G401 (cell line): ENCODE measurements at places on chromosomes 16 and 17.
A peak's percentile ranks its signal among the peaks of the same experiment; 100 is the strongest.

GRCh38 chr16:31472709-31473203 is 804 bp downstream of the TGFB1I1 start:
- DNase-seq = peak; percentile 89

DNA sequence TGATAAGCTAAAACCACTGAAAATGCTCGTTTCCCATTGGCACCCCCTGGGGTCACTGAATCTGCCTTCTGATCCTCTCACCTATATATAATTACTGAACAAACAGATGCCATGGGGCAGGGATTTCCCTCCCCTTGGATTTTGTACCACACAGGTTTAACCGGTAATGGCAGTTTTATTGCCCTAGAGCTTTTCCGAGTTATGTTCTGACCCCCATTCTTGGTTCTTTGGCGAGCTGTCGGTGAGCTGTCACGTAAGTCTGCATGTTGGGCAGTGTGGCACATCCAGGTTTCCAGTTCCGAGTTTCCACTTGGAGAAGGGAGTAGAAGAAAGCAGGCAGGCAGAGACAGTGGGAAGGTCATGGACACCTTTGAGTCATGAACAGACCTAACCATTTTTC is 7.1 kb downstream of the TMEM97 start:
- no peak for DNase-seq

DNA sequence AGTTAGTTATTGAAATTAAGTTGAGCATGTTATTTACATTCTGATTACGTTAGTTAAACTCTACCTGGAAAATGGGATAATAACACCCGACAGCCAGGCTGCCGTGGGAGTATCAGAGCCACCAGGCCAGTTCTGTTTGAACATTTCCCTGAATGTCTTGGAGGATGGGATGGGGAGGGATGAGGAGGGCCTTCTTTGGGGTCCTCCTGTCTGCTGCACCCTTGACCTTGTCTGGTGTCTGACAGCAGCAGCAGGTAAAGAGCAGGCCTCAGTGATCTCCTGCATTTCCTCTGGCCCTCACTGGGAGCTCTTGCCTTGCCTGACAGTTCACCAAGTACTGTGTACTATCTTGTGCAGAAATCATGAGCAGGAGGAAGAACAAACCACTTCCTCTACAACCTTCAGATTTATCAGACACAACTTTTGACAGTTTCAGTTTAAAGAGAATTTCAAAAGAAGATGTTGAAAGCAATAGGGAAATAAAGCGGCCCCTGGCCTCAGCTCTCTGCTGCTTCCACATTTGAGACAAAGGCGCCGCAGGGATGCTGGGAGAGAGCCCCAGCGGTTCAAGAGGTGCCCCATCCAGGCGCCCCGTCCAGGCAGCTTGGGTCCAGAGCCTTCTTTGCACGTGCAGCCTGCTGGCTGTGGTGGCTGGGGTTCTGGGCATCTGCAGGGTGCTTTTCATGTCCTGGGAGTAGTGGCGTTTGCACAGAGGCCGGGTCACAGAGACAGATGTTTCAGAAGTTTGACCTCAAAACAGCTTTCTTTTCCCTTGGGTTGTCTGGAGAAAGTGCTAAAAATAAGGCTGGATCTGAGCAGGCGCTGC is 25.3 kb downstream of the CMIP start:
- no peak for DNase-seq

- DNase-seq = no peak
Observed at GRCh38 chr17:61160204-61160603, 239.4 kb upstream of the TBX2 start.

GRCh38 chr16:80300456-80300855 is 240.3 kb upstream of the DYNLRB2 start:
- DNase-seq = no peak

DNA sequence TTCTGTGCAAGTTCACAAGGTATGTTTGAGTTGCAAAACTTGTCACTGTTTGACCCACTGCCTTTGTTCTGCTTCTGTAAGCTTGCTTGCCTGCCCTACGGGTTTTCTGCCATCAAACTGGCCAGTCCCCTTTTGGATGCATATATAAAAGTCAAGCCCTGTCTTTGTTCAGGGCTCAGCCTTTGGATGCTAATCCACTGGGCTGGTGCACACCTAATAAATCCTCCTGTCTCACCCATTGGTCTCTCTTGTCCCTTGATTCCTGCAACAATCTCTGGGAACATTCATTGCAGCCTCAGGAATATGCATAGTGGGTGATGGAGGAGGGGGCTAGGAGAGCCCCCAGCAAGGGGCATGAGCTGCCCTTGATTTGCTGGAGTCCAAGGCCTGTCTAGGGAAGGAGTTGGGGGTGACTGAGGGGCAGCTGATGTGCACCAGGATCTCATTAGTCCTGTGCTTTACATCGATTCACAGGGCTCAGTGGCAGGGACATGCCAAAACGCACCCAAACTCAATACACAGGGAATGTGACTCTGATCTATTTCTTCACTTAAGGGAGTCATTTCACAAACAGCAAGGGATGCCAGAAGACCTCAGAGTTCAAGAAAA is 225.4 kb upstream of the NLRP1 start:
- DNase-seq = no peak

DNA sequence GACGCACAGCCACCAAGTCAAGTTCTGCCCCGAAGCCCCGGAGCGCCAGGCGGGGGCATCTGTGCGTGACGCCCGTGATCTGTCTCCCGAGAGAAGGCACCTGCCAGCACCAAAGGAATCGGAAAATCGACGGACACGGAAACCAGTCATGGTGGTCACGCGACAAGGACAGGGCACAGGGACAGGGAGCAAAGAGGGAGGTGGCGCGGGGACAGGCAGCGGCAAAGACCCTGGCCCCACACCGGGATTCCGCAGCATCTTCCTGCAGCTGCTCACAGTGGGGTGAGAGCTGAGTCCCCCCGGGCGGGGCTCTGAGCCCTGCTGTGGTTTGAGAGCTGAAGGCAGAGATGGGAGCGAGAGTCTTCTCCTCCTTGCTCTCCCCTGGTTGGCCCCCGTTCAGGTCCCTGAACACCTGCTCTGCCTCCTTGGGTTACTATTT is 56.4 kb downstream of the ABR start:
- no peak for DNase-seq

GRCh38 chr17:77968788-77969187 is 10.3 kb downstream of the TNRC6C start:
- no peak for DNase-seq

DNA sequence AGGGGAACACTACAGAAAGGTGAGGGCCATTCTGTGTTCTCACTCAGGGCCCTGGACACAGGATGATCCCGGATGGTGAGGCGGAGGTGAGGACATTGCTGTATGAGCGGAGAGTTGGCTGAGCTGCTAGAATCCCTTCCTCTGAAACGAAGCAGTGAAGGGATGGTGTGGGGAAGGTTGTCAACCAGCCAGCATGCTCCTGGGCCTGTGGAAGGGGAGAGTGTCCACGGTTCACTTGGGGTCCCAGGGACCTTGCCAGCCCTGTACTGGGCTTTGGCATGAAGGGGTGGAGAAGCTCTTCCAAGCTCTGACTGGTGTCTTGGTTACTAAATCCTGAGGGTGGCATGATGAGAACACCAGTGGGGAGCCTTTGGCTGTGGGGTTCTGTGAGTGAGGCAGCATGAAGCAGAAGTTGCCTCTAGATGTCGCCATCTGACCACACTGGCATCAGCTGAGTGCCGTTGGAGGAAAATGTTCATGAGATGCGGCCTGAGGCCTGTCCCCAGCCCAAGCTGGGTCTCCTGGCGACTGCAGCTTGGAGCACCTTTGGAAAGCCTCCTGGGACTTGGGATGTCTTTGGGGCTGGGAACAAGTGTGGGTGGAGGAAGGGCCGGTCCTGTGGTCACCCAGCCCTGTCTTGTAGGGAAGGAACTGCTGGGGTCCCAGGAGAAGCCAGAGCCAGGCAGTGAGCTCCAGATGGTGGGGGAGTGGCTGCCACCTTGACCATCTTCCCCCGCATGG is 14.8 kb downstream of the PDP2 start:
- peak; percentile 93 for DNase-seq

DNA sequence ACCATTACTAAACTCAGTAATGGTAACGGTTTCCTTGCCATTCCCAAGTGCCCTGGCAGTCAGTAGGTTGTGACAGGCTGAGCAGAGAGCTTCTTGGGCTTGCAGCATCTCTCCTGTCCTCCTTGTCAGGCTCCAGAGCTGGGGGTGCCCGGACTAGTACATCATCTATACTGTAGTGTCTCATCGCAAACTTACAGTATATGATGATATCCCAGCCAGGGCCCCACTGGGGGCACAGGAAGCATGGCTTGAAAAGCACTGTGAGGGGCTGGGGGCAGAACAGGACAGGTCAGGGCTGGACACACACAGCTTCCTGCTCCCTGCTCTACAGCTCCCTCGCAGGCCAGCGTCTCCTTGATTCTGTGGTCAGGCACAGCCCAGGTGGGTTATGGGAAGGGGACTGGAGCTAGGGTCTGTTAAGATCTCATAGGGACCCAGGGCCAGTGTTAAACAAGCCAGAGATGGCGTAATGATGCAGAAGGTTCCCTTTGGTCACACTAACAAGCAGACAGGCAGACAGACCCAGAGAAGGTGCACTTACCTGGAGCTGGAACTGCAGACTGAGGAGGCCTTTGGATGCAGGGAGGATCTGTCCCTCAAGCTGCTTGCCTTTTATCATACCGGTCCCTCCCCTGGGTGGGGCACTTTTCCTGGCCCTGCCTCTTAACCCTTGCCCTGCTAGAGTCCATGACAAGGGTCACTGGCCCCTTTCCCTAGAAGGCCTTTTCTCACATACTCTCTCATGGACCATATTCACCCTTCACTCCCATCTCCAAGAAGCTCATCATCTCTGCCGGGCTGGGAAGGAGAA is 6.8 kb downstream of the ERAL1 start:
- DNase-seq = no peak

- DNase-seq = no peak
Observed at GRCh38 chr17:72723711-72724110, 368.8 kb downstream of the SLC39A11 start.

DNA sequence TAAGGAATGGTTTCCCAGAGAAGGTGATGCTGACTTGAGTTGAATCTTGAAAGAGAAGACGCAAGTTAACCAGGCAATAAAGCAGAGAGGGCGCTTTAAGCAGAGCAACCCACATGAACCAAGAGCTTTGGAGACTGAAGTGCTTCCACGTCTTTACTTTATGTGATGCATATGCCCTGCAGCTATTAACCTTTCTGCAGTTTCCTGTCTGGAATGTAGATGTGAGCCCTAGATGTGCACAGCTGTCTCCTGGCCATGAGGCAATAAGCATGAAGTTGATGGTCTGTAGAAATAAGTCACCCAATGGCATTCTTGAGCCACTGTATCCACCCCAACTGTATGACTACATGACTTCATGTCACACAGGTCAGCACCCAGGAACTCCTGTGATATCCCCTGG is 5.7 kb upstream of the CHST4 start:
- DNase-seq = no peak

DNA sequence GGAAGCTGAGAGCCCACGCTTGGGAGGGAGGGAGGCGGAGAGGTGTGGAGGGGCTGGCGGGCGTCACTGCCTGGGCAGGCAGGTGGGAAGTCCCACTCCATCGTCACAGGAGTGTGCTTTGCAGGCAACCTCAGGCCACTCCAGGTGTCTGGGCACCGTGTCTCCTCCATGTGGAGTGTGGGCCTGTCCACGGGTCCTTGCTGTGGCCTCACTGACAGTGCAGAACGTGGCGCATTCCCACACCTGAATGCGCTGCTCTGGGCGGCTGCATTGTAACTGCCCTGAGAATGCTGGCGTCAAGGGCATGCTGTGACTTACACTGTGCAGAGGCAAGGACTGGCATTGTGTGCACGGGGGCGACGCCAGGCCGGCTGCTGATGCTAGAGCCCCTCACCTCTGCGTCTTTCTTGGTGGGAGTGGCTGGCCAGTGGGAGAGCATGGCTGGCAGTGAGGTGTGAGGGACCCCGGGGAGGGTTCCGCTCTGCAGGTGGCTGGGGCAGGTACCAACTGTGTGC is 66.4 kb downstream of the BANP start:
- no peak for DNase-seq

GRCh38 chr16:84190731-84191388 is at the start of gene ADAD2:
Gene ADAD2, plus strand, starts transcription at chr16:84191157. Its CDS starts 74 bp downstream, at chr16:84191231.
- DNase-seq = no peak

- DNase-seq = no peak
Observed at GRCh38 chr17:43718544-43718943, 40.0 kb downstream of the SOST start.

DNA sequence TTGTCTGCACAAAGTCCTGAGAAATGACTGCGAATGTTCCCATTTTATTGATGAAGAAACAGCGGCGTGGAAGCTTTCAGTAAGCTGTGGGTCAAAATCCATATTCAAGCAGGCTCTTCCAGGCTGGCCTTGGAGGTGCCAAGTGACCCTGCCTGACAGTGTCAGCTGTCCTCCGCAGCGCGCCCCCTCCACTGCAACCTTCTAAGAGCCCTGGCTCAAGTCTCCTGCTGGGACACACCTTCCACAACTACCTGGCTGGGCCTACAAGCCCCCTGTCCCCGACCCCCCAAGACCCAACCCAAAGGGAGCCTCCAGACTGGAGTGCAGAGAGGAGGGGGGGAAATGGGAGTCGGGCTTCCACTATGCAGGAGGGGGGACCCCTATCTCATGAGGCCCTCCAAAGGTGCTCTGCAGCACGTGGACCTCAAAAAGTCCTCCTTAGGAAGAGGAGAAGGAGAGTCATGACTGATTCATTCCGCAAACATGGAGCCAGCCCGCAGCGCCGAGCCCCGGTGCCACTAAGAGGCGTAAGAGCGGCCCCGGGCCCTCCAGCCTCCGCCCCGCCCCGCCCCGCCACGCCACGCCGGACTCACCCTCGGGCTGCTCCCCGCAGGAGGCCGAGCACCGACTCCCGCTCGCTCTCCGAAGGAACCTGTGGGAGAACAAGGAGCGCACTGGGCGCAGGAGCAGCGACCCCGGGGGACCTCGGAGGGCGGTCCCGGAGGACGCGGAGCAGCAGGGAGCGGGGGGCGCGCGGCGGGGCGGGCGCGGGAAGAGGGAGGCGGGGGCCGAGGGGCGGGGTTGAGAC is 574 bp downstream of the MPP3 start:
- DNase-seq = peak; percentile 48

DNA sequence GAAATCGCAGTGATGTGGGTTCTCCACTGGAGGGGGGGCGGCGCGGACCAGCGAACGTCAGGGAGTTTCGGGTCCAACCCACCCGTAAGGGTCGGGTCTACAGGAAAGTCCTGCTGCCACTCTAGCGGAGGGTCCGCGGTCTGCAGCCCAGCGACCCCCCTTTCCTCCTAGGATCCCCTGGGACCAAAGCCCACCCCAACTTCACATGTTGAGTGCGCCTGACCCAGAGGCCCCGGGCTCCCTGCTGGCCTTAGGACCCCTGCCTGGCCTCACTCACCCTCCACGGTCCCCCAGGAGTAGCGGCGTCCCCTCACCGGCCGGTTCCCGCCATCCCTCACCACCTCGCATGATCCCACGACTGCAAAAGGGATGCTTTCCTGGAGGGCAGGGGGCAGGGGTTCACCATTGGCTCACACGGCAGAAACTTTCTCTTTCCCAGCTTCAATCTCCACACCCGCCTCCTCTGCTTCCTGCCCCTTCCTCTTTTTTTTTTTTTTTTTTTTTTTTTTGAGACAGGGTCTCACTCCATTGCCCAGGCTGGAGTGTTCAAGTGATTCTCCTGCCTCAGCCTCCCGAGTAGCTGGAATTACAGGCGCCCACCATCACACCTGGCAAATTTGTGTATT is 3.1 kb downstream of the SEPTIN1 start:
- DNase-seq = no peak
